ENCODE measurements at places on chromosomes 13 and 19.
A peak's percentile ranks its signal among the peaks of the same experiment; 100 is the strongest.

GRCh38 chr19:6204212-6204611, 68.7 kb downstream of the ACSBG2 start:
- no peak for DNase-seq

GRCh38 chr19:40133491-40133890, 42.7 kb upstream of the ZNF780A start:
- no peak for DNase-seq

DNA sequence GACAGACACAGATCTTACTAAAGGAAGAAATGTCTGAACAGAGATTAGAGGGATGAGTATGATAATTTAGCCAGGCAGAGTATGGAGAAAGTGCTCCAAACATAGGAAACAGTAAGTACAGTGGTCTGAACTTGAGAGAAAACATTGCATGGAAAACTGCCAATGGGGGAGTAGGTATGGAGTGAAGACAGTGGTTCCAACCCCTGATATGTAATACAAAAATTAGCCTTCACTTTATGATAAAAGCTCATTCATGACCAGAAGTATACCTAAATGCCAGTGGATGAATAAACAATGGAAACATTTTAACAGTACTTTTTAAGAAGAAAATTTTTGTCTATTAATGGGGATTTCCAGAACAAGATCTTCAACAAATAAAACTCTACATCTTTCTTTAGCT, 334.0 kb downstream of the DIAPH3 start:
- DNase-seq = no peak

DNA sequence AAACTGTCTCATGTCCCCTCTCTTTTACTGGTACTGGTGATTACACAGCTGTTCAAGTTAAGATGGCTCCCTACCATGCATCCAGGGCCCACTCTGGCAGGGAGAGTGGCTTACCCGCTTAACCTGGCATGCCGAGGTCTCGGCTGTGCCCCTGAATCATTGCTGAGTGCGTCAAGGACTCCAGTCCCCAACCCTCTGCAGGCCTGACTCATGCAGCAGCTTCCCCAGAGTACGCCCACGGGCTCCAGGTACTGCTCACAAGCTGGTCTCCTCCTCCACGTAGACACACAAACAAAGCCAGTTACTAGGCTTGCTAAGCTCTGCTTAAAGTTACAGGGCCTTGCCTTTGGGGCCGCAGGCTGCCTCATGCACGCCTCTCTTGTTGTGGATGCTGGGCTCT, 447.4 kb downstream of the COG6 start:
- DNase-seq = no peak

- no peak for DNase-seq
These were observed 608 bp downstream of the CNN2 start for GRCh38 chr19:1026783-1027649.

- no peak for DNase-seq
These were observed 583.6 kb downstream of the OLFM4 start for GRCh38 chr13:53612200-53612599.

GRCh38 chr19:35112995-35113688, 2.5 kb upstream of the FXYD3 start:
- DNase-seq = no peak

DNA sequence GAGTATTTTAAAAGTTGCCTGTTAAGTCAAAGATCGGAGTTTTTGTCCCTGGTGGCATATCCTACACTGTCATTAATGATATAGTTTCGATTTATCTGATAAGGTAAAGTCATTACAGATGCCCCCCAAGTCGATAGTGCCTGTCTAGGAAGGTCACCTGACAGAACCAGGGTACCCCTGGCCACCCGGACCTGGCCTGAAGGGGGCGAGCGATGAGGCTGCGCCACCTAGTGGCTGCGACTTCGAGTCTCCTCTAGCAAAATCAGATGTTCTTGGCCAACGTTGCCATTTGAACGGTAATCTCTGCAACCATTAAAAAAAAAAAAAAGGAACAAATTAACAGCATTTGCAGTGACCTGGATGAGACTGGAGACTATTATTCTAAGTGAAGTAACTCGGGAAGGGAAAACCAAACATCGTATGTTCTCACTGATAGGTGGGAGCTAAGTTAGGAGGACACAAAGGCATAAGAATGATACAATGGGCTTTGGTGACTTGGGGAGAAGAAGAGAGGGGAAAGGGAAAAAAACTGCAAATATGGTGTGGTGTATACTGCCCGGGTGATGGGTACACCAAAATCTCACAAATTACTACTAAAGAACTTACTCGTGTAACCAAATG, 565.1 kb downstream of the LIG4 start:
- no peak for DNase-seq

DNA sequence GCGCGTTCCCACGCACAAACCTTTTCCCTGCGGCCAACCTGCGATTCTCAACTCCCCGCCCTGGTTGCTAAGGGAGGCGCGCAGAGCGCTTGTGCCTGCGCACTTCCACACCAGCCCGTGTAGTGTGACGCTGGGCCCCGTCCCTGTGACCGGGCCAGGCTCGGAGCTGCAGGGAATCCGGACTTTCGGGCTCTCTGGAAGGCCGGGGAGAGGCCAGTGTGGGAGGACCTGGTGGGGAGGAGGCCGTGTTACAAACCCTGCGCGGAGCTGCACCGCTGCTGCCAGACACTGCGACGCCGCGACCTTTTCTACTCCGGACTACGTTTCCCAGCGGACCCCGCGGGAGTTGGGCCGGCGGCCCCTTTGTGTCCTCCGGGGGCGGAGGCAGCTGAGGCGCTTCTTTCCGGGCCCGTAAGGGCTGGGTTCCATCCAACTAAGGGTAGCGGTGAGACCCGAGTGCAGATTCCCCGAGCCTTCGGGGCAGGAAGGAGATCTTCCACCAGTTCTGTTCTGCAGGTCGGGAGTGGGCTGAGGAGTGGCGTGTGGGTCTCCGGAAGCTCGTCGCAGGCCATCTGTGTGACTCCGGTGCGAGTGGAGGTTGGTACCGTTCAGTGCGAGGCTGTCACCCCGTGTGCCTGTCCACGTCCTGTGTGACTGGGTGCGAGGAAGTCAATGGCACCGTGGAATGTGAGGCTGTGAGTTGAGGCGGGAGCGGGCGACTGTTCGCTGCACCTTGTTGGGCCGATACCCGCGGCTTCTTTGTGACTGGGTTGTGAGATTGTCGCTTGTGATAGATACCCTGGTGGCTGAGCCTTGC, at the start of gene ZNF570:
Gene ZNF570, plus strand, starts transcription at position 396 of the 817 bp plus-strand sequence. CDS start 999 bp downstream, outside the sequence.
- peak; percentile 68 for DNase-seq

DNA sequence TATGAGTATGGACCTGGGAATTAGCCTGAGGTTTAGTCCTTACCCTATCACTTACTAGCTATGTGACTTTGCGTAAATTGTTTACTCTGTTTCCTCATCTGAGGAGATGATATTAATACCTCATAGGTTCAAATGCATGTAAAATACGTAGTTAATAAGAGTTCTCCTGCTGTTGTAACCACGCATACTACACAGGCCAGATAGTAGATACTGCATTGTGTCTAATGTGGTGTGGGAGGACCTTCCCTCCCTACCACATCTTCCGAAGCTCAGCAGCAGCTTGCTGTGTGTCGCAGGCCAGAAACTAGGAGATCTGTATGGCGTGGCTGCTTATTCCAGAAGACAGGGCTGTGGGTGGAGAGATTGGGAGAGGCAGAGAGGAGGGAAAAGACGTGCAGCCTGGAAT, 23.0 kb downstream of the GTF2F2 start:
- no peak for DNase-seq

- no peak for DNase-seq
These were observed 17.6 kb downstream of the FOXO1 start for GRCh38 chr13:40648841-40649240.

All from effector memory CD4-positive, alpha-beta T cell (primary cell).